Stimulated activated CD8-positive, alpha-beta memory T cell treated with anti-CD3 and anti-CD28 coated beads, Interleukin-15, amount 100 ng/mL, for 4 hours (primary cell): ENCODE measurements at places on chromosomes 11 and 22.

DNA sequence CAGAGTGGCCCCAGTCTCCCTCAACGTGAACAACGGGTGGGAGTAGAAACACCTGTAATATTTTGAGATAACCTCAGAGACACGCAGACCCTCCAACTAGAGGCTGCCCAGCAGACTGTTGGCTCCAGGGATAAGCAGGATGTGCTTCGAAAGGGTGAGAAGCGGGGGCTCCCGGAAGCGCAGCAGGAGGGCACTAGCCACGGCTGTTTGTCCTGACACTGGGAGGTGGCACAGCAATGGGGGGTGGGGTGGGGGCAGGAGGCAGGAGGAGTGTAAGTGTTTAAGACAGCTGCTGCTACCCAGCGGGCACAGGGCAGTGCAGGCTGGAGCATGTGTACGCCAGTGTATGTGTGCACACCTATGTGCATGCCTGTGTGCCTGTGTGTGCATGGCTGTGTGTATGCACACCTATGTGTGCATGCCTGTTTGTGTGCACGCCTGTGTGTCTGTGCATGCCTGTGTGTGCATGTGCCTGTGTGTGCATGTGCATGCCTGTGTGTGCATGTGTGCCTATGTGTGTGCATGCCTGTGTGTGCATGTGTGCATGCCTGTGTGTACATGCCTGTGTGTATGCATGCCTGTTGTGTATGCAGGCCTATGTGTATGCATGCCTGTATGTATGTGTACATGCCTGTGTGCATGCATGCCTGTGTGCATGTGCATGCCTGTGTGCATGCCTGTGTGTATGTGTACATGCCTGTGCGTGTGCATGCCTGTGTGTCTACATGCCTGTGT lies 154.7 kb downstream of the SHANK2 start:
- no peak for DNase-seq

- no peak for DNase-seq
Measured at GRCh38 chr11:16456366-16456765, 100.0 kb upstream of the SOX6 start.

- DNase-seq: no peak
Measured at GRCh38 chr11:117876341-117877119, at the start of gene FXYD6. FXYD6 (minus strand) TSS chr11:117876658; CDS start chr11:117842776, 33,882 bp downstream.

DNA sequence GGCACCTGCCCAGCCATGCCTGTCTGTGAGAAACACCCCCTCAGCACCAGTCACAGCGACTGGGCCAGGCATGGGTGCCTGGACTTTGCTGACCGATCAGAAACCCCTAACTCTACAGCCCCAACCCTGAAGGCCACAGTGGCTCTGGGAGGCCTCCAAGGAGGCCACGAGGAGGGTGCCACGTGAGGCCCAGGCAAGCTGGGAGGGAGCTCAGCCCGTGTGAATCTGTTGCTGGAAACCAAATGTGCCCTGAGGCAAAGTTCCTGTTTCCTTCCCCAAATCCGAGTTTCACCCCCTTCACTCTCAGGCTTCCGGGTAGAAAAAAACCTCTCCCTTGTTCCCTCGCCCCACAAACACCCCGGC lies 1.3 kb downstream of the UNC93B1 start:
- DNase-seq: no peak

GRCh38 chr11:41895081-41895480 lies 435.6 kb upstream of the LRRC4C start:
- DNase-seq: no peak

DNA sequence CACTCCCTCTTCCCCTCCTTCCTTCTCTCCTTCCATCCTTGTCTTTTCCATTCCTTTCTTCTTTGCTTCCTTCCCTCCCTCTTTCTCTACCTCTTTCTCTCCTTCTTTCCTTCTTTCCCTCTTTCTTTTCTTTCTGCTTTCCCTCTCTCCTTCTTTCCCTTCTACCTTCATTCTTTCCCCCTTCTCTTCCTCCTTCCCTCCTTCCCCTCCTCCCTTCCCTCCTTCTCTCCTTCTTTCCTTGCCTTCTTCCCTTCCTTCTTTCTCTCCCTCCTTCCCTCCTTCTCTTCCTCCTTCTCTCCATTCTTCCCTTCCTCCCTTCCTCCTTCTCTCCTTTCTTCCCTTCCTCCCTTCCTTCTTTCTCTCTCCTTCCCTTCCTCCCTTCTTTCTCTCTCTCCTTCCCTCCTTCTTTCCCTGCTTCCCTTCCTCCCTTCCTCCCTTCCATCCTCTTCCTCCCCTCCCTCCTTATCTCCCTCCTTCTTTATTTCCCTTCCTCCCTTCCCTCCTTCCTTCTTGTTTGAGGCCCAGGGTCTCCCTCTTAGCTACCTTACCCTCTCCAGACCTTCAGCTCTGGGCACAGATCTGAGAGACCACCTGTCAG lies 77.0 kb downstream of the BUD13 start:
- DNase-seq: no peak

- no peak for DNase-seq
Measured at GRCh38 chr22:33747576-33748180, 172.6 kb downstream of the LARGE1 start.

- no peak for DNase-seq
Measured at GRCh38 chr11:101582989-101583250, 887 bp downstream of the TRPC6 start.

DNA sequence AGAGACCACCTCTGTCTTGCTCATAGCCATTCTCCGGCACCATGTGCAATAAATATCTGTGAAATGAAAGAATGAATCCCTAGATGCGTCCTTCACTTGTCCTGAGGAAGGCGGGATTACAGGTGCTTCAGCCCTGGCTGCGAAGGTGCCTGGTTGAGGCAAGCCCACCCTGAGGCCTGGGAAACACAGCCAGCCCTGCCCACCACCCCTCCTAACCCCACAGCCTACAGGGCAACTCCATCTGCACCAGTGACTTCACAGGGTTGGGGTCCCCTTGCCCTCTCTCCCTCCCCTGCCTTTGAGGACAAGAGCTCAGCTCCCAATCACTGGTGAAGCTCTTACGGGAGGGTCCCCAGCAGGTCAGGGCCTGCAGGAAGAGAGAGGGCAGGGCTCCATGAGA lies 17.5 kb upstream of the SCGB1A1 start:
- DNase-seq: no peak

DNA sequence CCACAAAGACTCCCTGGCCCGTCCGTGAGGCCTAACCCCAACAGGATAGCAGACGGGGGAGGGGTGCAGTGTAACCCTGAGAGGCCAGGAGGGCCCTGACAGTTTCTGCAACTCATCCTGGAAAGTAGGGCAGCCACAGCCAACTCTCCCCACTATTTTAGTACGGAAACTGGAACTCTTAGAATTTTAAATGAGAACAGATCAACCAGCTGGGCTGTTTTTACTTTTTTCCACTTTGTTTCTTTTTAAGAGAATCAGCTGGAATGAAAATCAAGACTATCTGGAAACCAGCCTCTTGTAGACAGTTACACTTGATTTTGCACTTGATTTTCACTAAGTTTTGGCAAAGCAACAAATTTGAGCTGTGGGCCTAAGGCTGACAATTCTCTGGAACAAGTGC lies 42.7 kb upstream of the NRIP3 start:
- DNase-seq: no peak

DNA sequence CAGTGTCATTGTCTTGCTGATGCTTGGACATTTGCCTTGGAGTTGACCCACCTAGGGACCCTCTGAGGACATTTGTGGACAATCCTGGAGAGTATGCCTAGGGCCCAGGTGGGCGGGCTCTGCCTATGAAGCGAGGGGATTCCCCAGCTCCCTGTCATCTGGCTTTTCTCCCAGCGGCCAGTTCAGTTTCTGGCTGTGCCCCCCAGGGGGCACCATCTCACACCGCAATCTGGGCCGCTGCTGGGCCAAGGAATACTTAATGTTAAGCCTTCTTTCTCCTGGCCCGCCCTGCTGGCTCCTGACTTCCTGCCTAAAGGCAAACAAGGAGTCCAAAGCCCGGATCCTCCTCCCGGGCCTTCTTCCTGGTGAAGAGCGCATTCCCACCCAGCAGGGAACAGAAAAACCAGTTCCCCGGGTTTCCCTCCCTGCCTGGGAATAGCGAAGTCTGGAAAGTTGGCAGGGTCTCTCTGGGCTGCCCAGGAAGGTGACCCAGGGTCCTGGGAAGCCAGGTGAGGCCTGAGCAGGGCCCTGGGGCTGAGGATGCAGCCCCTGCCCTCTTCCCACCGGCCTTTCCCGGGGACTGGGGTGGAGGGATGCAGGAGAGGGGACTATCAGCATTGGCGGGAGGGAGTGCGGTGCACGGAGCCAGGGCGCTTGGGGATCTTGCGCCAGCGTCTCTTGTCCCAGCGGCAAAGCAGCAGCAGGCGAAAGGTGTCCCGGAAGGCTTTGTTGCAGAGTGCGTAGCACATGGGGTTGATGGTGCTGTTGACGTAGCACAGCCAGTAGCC lies 11.9 kb downstream of the CHRM1 start:
- no peak for DNase-seq

DNA sequence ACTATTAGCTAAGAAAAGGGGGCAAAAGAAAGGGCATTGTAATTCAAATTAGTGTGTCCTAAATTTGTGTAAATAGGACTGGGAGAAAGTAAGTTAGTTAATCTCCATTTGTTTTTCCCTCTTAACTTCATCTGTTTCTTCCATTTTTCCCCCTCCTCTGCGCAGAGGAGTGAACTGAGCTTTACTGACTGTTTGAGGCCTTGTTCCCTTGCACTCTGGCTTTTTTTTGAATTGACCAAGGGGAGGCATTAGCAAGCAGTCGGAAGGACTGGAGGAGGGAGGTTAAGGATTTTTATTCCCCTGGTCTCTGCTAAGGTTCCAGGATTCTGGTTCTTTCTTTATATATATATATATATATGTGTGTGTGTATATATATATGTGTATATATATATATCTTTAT lies 15.2 kb upstream of the FANCF start:
- DNase-seq: no peak

DNA sequence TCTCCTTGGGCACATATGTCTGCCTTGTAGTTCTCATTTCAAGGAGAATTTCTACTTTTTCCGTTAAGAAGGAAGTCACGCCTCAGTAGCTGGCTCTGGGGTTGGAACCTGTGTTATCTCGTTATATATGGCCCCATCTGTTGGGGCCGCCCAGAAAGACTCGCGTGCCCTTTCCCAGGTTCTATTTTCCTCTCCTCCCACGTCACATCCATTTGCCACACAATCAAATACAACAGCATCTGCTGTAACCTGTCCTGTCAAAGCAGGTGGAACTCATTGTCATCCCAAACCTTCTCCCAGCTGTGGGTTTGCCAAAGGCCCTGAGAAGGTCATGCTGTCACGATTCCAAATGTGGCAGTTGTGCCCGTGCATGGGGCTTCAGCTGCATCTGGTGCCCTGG lies 213.1 kb upstream of the ZBED5 start:
- no peak for DNase-seq

DNA sequence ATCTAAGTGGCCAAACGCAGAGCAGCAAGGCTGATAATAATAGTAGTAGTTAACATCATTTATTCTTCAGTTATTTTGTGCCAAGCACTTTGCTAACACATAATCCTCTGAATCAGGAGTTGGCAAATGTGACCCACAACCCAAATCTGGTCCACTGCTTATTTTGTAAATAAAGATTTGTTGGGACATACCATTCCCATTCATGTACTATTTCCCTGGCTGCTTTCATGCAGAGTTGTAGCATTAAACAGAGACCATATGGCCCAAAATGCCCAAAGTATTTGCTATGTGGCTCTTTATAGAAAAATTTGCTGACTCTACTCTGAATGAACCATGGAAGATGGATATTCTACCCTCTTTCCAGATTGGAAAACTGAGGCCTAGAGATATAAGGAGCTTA lies 50.3 kb downstream of the COMMD9 start:
- no peak for DNase-seq

DNA sequence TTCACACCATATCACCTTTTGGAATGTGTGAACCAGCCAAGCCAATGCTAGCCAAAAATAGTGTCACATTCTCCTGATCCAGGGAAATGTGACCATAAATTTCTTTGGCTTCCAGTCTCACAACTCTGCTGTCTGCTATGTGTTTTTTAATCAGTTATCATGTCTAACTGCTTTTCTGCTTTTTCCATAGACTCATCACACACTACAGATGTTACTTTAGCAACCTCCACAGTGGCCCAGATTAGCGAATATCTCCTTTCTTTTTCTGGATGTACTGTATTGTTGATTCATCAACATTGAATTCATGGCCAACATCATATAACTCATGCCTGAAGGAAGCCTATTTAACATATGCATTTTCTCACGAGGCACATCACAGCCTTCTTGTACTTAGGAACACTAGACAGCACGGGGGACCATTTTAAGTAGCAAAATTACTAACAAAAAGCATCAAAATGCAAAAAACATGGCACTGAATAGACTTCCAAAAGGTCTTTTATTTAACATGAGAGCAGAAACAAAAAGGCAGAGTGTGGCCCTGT lies 73.1 kb upstream of the POU2AF2 start:
- DNase-seq: no peak

DNA sequence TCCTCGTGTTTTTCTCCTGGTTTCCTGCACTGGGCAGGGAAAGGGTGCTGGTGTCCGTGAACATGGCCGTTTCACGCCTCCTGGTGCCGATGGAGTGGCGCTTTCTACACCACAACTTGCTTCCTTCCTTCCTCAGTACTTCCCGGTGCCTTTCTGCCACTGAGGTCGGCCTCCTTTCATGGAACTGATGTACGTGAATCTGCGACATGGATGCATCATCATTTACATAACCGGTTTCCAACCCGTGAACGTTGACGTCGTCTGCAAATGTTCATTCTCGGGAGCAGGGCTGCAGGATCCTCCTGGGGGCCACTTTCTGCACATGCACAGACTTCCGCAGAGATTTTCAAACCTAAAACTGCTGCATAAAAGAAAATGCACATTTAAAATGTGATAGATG lies 474.4 kb downstream of the BRD1 start:
- no peak for DNase-seq

GRCh38 chr22:23282089-23282501 lies 101.8 kb downstream of the BCR start:
- DNase-seq: no peak

DNA sequence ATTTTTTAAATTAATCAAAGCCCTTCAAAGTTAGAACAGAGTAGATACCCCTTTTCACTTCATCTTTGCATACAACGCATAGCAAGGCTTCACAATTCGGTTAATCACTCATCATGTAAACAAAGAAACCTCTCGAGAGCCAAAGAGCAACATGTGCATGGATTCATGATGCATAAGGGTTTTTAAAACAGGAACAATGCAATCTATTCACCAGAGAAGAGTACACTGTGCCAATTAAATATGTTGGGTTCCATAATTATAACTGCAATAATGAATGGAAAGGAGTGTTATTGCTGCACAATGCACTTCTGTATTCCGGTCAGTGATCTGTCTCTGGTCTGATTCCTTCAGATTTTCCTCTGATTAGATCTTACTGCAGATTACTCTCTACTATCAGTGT lies 45.3 kb downstream of the CADM1 start:
- DNase-seq: no peak

GRCh38 chr22:24207264-24208011 lies 26.2 kb downstream of the SUSD2 start:
- no peak for DNase-seq

- DNase-seq: no peak
Measured at GRCh38 chr11:110297726-110298300, 1.4 kb upstream of the RDX start.

DNA sequence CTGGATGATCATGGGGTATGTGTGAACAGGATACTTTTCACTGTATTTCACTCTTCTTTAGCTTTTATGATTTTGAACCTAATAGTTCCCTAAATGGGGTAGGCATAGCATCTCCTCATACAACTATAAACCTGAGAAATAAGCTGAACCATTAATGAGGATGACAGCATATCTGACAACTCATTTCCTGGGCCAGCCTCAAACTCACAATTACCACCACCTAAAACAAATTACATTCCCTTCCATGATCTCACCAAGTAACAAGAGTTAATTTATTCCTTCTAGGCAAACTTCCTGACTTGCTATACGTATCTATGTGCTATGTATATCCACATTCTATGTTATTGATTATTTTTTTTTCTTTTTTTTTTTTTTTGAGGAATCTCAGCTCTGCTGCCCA lies 23.0 kb downstream of the SIK3 start:
- no peak for DNase-seq
